Activated T-cell treated with anti-CD3 and anti-CD28 coated beads for 48 hours (primary cell): ENCODE measurements at places on chromosomes 11 and 22.

DNA sequence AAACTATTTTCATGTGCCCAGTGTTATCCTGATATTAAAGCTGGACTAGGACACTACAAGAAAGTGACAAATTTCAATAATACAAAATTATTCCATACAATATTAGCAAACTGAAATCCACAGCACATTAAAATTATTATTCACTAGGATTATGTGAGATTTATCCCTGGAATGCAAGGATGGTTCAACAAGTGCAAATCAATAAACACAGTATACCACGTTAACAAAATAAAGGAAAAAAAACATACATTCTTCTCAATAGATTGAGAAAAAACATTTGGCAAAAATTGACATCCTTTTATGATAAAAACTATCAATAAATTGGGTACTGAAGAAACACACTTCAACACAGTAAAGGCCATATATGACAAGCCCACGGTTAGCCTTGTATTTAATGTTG is 1758.2 kb upstream of the RAG2 start:
- no peak for DNase-seq

DNA sequence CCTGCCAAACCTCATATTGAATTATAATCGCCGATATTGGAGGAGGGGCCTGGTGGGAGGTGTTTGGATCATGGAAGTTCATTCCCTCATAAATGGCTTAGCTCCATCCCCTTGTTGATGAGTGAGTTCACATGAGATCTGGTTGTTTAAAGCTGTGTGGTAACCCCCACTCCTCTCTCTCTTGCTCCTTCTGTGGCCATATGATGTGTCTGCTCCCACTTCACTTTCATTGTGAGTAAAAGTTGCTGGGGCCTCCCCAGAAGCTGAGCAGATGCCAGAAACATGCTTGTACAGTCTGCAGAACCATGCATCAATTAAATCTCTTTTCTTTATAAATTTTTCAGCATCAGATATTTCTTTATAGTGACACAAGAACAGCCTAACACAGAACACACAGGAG is 929.0 kb upstream of the FAT3 start:
- DNase-seq: no peak

DNA sequence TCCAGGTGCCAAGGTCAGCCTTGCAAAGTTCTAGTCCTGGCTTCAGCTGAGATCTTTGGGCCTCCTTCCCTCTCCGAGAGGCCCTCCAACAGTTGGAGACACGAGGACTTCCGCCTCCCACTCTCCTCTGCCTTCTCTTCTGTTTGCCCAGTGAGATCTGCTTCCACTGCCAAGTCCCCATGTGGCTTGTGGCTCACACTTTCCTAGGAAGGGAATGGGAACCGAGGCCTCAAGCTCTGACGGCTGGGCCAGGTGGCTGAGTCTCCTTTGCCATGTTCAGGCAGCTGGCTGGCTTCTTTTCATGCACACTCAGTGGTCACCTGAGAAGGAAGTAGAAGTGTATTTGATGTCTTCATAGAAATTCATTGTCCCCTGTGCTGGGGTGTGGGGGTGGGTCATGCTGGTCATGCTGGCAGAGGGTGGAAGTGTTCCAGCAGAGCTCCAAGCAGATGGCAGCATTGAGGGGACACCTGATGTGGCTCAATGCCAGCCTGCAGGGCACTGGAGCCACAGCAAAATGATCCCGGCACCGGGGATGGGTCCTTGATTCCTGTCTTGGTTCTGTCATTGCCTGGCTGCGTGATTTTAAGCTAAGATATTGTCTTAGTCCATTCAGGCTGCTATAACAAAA is 130.4 kb downstream of the ADAMTS15 start:
- no peak for DNase-seq

- no peak for DNase-seq
Observed at GRCh38 chr11:6497069-6497839, at the start of gene DNHD1. Gene DNHD1, plus strand, starts transcription at chr11:6497280. Its CDS starts 936 bp downstream, at chr11:6498216.

- no peak for DNase-seq
Observed at GRCh38 chr11:65355013-65355775, 643 bp downstream of the TIGD3 start.

DNA sequence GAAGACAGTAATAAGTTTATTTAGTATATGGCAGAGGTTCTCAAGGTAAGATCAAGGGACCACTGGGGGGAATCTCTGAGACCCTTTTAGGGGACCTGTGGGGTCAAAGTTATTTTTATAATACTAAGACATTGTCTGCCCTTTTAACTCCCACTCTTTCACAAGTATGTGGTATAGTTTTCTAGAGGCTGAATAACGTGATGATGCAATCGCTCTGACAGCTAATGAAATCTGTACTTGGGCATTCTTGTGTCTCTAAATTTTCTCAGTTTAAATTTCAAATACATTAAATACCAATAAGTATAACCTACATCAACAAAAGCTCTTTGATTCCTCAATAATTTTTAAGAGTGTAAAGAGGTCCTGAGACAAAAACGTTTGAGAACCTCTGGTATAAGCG is 147.9 kb downstream of the ATG16L2 start:
- no peak for DNase-seq

- no peak for DNase-seq
Observed at GRCh38 chr22:47328550-47329243, 566.2 kb downstream of the TBC1D22A start.

DNA sequence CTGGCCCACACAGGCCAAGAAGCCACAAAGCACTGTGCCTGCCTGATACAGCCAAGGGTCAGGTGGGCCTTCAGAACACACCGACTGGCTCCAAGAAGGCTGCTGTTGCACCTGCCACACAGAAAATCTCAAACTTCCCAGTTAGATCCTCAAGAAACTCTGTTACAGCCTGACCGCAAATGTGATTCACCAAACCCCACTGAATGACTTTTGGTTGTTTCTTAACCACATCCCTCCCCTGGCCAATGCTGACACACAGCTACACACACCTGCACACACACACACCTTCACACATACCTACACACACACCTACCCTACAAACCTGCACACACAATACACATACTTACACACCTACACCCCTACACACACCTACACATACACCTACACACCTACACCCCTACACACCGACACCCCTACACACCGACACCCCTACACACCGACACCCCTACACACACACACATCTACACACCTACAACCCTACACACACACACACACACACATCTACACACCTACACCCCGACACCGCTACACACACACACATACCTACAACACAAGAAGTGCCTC is 31.5 kb downstream of the CDKN1C start:
- no peak for DNase-seq

DNA sequence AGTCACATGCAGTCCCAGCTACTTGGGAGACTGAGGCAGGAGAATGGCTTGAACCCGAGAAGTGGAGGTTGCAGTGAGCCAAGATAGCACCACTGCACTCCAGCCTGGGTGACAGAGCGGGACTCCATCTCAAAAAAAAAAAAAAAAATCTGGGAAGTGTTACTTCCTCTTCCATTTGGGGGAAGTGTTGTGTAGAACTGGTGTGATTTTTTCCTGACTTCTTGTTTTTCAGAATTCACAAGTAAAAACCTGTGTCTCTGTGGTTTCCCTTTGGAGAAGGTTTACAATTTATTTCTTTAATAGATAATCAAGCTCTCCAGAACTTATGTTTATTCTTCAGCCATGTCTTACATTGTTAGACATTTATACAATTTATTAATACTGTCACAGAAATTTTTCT is 396.1 kb downstream of the BRD1 start:
- DNase-seq: no peak

DNA sequence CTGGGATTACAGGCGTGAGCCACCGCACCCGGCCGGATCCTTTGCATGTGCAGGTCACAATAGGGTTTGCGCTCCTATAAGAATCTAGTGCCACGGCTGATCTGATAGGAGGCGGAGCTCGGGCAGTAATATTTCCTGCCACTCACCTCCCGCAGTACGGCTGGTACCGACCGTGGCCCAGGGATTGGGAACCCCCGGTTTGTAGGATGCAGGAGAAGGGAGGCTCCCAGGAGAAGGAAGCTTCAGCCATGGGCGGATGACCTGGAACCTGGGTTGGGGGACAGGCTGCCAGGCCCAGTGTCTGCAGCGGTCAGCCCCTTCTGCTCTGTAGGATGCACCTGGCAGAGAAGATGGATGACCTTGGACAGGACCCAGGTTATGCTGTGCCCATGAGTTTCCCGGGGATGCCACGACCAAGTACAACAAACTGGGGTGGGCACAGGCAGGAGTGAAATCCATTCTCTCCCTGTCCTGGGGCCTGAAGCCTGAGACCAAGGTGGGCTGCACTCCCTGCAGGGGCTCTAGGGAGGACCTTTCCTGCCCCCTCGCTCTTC is 818.9 kb downstream of the BRD1 start:
- no peak for DNase-seq

- DNase-seq: no peak
Observed at GRCh38 chr22:22717664-22718063, 73.2 kb downstream of the GGTLC2 start.

DNA sequence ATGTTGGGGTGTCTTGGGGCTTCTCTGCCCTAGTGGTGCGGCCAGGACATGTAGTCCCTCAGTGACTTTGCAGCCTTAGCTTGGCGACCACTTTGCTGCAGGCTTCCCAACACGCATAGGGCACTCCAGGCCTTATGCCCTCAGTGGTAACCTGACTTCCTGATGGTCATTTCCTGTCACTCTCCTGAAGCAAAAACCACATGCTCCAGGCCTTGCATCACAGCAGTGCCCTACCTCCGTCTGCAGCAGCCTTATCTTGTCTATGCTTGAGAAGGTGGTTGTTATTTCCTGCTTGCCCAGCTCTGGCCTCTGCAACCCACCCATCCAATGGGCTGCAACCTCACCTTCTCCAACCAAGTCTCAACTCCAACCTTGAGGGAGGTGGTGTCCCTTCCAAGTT is 33.4 kb upstream of the PISD start:
- no peak for DNase-seq

- no peak for DNase-seq
Observed at GRCh38 chr11:128530118-128531074, 57.0 kb downstream of the ETS1 start.

DNA sequence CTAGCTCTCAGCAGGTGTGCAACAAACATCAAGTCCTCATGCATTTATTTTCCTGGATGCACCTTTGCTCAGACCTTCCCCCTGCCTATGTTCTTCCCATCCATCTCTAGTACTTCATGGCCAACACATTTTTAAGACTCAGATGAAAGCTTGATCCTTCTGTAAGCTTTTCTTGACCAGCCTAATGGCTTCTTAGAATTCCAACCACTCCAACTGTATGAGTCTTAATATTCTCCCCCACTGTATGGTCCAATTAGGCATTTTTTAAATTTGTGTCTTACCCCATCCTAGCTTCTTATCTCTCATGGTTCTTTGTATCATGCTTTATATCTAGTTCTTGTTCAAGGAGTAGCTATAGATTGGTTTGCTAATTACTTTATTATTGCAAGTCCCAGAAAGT is 44.8 kb downstream of the TENM4 start:
- DNase-seq: no peak

GRCh38 chr11:65426839-65427690 is 4.5 kb downstream of the NEAT1 start:
- DNase-seq: peak; percentile 41

DNA sequence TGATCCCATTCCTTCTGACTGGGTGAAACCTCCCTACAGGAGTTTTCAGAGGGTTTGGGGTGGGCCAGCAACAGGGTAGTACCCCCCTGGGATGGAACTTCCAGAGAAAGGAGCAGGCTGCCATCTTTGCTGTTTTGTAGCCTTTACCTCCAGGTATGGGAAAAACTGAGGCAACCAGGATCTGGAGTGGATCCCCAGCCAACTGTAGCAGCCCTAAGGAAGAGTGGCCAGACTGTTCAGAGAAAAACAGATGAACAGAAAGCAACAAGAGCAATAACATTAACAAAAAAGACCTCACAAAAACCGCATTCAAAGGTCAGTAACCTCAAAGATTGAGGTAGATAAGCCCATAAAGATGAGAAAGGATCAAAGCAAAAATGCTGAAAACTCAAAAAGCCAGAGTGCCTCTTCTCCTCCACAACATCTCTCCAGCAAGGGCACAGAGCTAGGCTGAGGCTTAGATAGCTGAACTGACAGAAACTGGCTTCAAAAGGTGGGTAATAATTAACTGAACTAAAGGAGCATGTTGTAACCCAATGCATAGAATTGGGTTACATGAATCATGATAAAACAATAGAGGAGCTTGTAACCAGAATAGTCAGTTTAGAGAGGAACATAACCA is 1288.6 kb upstream of the CNTN5 start:
- no peak for DNase-seq

- DNase-seq: no peak
Observed at GRCh38 chr11:80084608-80085007, 643.8 kb upstream of the TENM4 start.

DNA sequence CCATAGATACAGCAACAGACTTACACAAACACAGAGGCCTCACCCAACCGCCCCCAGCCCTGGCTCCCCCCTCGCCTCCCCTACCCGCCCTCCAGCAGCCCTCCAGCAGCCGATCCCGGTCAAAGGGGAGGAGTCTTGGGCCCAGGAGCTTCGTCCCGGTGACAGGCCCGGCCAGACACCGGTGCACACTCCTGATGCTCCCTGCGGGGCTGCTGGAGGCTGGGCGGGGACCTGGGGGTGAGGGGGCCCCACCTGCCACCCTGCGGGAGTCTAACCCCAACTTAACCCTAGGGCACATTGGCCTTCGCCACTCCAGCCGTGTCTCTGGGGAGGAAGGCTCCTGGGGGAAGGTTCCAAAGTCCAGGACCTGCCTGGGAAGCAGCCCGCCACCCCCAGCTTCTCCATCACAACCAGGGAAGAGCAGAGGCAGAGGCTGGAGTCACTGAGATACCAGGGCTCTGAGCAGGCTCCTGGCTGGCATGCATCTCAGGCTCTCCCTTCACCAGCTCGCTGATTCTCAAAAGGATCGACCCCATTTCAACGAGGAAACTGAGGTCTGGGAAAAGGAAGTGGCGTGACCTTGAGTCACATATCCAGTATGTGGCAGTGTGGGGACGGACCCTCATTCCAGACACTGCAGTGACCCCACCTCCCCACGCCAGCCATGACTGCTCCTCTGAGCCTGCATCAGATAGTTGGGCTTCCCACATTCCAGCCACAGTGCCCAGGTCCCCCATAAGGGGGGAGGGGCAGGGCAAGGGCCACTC is 14.4 kb downstream of the BCL9L start:
- no peak for DNase-seq

- DNase-seq: no peak
Observed at GRCh38 chr11:15871904-15872626, 484.3 kb downstream of the SOX6 start.

- no peak for DNase-seq
Observed at GRCh38 chr11:20353829-20354434, 9.6 kb upstream of the HTATIP2 start.

- no peak for DNase-seq
Observed at GRCh38 chr11:1756791-1757771, 6.6 kb downstream of the CTSD start.

DNA sequence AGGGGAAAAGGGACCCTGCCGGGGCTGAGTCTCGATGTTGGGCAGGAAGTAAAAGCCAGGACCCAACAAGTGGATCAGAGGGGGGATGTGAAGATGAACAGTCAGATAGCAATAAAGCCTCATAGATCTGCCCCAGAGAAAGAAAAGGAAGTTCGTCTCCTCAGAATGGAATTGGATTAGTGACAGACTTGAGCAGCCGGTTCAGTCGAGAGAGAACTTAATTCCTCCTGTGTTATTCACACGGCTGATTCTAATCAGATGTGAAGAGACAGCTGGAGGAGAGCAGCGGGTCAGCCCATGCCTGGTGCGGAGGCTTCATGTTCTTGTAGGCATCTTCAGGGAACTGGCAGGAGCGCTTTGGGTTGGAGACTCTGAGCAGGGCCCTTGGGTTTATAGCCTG is 29.3 kb upstream of the CABP7 start:
- no peak for DNase-seq

- DNase-seq: no peak
Observed at GRCh38 chr11:131447277-131447815, 76.9 kb downstream of the NTM start.
